IMR-90 (cell line): ENCODE measurements at places on chromosomes 13 and 19.

DNA sequence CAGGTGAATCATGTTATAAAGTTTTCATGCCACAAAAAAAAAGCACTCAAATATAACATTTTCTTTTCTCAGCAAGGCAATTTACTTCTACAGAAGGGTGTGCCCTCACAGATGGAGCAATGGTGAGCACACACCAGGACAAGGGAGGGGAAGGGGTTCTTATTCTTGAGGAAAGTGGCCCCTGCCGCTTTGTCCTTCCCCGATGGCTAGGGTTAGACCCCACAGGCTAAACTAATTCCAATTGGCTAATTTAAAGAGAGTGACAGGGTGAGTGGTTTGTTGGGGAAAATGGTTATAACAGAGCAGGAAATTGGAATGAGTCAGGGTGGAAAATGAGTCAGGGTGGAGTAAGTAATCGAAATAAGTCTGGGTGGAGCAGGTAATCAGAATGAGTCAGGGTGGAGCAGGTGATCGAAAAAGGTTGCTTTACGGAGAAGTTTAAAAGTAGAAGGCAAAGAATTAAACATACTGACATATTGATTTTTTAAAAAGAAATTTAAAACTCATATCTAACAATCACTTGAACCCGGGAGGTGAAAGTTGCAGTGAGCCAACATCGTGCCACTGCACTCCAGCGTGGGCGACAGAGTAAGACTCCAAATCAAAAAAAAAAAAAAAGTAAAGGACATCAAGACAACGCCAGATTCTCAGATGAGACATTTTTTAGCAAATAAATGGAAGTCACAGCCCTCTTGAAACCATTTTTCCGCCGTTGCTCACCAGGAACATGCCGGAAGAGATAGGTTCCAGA lies 813 bp downstream of the ZNF562 start:
- peak; percentile 5 for DNase-seq

DNA sequence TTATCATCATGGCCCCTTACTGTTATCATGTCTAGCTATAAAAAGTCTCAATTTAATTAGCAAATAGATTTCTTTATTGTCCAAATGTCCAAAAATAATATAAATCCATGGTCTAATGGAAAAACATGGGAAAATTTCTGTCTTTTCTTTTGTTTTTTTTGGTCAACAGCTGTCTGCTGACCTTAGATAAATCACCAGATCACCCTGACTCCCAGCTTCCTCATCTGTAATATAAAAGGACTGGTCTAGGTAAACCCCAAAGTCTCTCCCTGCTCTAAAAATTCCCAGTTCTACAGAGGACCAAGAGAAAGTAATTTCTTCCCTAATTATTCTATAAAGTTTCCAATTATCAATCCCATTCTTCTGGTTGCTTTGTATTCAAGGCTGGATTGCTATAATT lies 30.7 kb upstream of the RCBTB2 start:
- DNase-seq, result no peak

GRCh38 chr13:112705286-112705685 lies 15.4 kb downstream of the ATP11A start:
- DNase-seq, result no peak

DNA sequence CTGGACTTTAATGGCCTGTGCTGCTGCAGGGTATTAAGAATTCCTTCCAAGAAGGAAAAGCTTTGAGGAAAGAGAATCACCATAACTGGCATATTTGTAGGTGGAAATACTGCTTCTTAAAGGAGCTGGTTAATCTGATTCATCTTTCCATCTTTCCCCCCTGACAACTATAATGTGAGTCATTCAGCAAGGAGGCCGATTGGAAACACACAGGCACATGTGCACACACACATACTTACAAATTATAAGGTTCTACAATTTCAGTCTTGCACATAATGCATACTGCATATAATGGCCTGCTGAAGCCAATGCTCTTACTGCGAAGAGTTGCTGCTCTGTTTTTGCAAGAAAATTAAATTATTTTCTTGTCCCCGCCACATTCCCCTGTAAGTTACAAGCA lies 78.8 kb upstream of the TPP2 start:
- no peak for DNase-seq

DNA sequence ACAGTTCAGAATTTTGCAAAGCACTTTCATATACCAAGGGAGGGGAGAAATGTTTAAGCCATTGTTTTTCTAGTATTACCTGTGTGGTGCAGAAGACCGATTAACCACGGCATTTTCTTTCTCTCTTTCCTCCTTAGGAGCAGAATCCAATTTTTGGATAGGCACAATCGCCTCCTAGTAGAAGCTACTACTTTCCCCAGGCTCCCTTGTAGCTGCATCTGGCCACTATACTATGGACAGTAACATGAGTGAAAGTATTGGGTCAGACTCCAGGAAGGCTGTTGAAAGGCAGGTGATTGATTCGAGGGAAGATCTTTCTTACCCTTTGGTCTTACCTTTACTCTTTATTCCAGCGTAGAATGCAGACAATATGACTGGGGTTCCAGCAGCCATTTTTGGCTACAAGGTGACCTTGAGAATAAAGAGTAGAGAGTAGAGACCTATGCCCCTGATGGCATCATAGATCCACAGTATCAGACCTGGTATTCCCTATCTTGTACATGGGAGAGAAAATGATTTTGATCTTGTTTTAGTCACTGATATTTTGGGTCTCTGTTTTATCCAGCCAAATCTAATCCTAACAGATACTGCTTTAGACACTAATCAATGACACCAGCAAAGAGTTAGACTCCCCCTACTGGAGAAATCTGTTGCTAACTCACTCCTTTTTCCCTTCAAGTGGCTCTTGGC lies 77.0 kb downstream of the LRRC63 start:
- peak; percentile 22 for DNase-seq

DNA sequence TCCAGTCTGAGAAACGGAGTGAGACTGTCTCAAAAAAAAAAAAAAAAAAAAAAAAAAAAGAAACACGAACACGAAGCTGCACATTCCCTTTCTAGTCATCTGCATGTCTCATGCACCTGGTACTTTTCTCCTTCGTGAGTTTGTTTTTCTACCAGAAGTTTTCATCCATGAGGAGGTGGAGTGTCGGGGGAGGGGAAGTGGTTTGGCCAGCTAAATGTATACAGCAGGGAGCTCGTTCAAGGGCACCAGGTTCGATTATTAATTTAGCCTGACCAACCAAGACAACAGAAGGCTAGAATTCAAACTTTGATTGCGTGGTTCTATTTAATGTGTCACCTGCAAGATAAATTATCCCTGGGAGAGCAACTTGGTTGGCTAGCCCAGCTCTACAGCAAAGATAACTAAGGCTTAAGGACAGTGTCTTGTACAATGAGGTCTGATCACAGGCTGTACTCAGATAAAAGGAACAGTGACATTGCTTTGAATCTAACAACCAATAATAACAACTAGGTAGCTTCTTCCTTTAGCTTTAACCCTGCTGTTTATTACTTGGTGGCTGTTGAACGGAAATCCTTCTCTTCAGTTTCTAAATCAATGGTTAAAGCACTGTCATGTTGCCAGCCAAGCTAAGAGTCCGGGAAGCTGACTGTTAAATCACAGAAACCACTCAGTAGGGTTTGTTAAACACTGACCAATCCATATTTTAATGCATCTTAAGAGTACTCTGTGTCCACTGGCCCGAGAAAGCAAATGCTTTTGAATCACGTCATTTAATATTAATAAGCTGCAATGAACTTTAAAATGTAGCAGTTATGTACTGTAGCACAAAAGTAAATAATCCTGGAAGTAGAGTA lies 98.4 kb upstream of the STARD13 start:
- no peak for DNase-seq

DNA sequence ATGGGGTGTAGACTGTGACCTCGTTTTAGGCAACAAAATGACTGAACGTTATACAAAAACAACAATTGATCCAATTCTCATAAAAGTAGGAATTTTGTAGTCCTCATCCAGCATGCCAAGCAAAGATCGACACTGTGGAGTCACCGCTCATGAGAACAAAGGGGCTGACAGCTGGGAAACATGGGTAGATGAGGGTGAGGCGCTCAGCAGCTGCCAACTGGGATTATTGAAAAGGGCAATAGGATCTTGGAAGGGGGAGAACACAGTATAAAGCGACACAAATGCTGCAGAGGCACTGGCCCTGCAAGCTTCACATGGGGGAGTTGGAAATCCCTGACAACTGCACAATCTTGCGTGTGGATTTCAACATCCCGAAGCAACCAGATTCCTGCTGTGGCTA lies 5.4 kb upstream of the ZNF765 start:
- DNase-seq, result no peak

DNA sequence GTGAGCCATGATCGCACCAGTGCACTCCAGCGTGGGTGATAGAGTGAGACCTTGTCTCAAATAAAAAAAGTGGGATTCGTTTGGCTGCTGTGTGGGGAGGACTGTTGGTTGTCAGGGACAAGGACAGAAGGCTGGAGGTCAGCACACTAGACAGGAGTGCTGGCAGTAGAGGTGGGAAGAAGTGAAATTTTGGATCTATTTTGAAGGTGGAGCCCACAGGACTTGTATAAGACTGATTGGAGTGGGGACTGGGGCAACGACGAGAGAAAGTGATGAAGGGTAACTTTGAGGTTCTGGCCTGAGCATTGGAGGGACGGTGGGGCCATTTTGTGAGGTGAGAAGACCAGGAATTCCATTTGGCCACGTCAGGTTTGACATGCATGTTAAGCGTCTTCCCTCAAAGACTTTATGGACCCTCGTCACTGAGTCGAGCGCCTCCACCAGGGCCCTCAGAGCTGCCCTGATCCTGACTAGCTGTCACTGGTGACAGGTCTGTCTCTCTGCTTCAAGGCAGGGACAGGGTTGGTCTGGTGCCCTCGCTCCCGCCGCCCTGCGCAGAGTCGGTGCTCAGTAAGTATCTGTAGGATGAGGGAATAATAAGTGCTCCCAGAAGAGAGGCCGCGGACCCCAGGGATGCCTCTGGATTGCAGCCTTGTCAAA lies 673 bp downstream of the CTU1 start:
- peak; percentile 20 for DNase-seq

DNA sequence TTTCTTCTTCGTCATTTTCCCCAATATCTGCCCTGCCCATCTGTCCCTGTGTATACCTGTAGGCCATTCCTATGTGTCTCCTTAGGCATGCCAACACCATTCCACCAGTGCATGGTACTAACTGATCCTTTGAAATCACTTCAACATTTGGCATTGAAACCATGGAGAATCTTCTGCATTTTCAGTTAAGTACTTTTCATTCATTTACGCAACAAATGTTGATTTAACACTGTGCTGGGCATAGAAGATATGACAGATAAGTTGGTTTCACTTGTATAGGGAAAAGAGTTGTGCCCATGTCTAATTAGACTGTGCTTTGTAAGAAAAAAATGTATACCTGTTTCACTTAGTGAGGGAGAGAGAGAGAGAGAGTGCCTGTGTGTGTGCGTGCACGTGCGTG lies 77.9 kb upstream of the FLT1 start:
- no peak for DNase-seq

GRCh38 chr13:92179223-92179622 lies 780.8 kb downstream of the GPC5 start:
- peak; percentile 1 for DNase-seq

DNA sequence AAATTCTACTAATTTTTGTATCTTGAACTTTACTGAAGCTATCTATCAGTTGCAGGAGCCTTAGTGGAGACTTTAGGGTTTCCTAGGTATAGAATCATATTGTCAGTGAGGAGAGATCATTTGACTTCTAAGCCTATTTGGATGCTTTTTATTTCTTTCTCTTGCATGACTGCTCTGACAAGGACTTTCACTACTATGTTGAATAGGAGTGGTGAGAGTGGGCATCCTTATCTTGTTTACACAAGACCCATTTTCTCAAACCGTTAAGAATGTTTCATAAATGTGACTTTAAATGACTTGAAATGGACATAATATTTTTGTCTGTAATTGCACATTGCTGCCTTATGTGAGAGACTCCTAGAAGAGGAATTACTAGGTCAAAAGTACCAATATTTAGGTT lies 17.9 kb upstream of the CSNK1A1L start:
- DNase-seq, result no peak

- DNase-seq, result no peak
These were observed 43.9 kb downstream of the TNFSF13B start for GRCh38 chr13:108313382-108313781.
